ENCODE measurements at places on chromosomes 5 and 9.

- DNase-seq = no peak
Observed at GRCh38 chr5:7391215-7391614, 4.7 kb upstream of the ADCY2 start.

GRCh38 chr5:34045023-34045422 lies 2.0 kb upstream of the C1QTNF3 start:
- no peak for DNase-seq

- DNase-seq = no peak
Observed at GRCh38 chr9:121895818-121896544, 197.1 kb downstream of the TTLL11 start.

GRCh38 chr9:116724123-116724522 lies 37.0 kb downstream of the TRIM32 start:
- no peak for DNase-seq

- no peak for DNase-seq
Observed at GRCh38 chr5:59745415-59745863, 148.1 kb downstream of the PDE4D start.

- no peak for DNase-seq
Observed at GRCh38 chr9:74379718-74380117, 117.4 kb upstream of the RORB start.

GRCh38 chr5:72063219-72063819 lies 44.0 kb upstream of the MAP1B start:
- DNase-seq = no peak

DNA sequence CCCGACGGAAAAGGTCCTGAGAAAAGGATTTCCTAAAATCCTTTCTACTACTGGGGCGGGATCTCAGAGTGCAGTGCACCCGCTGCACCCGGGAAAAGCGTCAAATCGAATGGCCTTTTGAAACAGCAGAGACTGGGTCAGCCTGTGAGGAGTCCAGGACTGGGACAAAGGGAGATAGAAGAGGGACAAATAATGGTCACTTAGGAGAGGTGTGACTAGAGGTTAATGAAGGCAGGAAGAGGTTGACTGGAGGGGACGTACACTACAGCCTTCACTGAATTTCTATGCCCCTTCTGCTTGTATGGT lies 1.5 kb downstream of the PLPPR1 start:
- DNase-seq = no peak

DNA sequence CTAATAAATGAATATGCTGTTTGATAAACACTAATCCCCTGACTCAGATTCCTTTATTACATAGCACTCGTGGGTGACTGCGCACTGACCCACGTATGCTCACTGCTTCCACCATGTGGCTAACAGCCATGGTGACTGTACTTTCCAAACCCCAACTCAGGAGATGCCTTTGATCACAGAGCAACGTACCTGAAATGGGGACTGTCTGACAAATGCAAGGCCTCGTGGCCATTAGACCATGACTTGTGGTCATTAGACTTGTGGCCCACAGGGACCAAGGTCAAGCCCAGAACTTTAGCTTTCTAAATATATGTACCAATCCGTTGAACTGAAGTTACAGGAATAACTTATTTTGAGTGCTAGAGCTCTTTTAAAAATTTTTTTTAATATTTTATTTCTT lies 46.6 kb downstream of the CYFIP2 start:
- DNase-seq = peak; percentile 51

DNA sequence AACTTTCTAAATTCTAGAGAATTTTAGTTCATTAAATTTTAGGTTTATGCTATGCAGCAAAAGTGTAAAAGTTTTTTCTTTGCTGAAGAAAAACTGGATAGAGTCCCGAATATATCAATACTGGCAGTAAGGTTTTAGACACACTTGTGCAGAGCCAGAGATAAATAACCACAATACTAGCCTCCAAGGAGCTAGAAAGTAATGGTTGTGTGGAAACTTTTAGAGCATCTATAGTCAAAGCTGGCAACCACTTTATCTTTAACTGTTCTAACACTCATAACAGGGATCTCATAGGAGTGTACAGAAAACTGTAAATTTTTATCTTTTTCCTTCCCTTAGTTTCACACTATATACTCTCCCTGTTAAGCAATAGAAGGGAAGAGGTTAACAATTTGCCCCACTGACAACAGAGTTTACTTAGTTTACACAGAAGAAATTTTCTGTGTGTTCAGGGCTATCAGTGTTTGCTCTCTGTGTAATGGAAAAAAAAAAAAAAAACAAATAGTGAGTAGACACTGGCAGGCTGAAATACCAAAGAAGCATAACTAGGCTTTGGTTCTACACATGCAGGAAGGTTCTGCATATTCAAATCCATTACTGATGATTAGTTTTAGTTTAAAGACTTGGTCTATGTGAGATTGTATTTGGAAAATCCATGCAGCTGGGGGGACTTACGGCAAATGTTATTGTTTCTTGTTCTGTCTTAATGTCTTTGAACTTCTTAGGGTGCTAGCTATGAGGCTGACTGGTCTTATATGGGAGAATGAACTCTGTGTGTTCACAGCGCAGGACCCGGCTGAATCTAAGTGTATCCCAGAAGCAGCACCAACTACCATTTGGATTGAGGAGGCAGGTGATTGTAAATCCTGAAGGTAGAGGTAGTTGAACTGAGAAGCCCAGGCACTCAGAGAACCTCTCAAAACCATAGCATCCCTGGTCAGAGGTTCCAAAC lies 187.6 kb downstream of the PCSK1 start:
- no peak for DNase-seq

DNA sequence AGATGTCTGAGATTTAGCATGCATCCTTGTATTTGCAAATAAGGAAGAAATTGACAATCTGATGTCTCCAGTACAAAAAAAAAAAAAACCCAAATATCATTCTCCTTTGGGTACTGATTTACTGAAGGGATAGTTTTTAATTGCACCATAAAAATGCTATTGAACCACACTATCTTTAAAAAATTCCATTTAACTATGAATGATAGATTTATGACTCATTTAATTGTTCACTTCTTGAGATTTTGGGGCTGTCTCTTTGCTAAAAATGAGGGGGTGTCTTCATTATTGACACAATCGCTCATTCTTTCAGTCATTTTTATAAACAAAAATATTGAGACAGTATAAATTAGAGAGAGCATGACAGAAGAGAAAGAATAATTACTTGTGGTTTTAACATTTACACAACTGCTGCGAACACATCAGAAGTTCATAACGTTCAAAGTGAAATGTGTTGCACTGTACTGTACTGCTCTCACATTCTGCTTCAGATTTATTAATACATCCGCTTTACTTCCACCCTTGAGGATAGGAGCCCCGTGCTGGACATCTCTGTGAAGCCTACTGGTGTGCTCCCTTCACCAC lies 142.3 kb downstream of the MEF2C start:
- DNase-seq = no peak

DNA sequence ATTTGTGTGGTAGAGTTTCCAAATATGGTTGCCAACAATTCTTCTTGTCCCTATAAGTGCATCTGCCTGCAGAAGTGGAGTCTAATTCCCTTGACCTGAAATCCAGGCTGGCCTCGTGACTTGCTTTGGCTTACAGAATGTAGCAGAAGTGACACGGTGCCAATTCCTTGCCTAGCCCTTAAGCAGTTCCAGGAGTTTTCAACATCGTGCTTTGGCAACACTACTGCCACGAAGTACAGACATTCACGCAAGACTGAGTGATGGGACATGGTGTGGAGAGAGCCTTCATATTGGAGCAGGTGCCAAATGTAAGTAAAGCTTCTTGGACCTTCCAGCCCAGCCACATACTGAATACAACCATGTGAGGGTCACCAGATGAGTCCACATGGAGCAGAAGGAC lies 92.9 kb upstream of the NEK6 start:
- no peak for DNase-seq

- no peak for DNase-seq
Observed at GRCh38 chr9:98326459-98327248, 71.2 kb upstream of the TBC1D2 start.

- DNase-seq = no peak
Observed at GRCh38 chr9:134192311-134192950, 28.1 kb upstream of the RNU6ATAC start.

DNA sequence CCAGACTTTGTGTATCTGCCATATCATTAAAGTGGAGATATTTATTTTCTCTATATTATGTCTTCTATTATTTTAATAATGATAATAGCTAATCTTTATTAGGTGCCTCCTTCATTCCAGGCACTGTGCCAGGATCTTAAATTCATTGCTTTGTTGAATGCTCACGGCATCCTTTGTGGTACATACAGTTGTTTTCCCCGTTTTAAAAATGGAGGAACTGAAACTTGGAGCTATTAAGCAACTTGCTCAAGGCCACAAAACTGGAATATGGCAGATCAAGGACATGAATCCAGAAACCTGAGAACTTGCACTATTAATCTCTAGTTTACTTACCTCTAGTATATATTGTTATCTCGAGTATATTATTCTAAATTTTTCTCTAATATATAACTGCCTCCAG lies 41.5 kb upstream of the PPP3R2 start:
- no peak for DNase-seq

DNA sequence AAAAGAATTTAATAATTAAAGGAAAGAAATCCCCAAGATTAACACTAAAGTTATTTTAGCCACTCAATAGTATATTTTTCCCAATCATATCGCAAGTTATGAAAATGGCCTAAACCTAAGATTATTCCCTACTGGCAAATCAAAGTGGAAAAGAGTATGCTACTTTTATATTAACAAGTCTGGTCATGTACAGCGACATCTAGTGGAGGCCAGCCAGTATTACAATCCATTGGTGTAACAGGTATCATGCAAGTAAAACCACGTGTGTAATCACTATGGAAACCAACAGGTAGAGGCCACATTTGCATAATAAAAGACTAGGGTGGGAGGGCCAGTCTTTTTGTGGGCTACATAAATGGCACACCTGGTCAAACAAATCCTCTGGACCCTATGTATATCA lies 976.4 kb upstream of the CDH9 start:
- no peak for DNase-seq

DNA sequence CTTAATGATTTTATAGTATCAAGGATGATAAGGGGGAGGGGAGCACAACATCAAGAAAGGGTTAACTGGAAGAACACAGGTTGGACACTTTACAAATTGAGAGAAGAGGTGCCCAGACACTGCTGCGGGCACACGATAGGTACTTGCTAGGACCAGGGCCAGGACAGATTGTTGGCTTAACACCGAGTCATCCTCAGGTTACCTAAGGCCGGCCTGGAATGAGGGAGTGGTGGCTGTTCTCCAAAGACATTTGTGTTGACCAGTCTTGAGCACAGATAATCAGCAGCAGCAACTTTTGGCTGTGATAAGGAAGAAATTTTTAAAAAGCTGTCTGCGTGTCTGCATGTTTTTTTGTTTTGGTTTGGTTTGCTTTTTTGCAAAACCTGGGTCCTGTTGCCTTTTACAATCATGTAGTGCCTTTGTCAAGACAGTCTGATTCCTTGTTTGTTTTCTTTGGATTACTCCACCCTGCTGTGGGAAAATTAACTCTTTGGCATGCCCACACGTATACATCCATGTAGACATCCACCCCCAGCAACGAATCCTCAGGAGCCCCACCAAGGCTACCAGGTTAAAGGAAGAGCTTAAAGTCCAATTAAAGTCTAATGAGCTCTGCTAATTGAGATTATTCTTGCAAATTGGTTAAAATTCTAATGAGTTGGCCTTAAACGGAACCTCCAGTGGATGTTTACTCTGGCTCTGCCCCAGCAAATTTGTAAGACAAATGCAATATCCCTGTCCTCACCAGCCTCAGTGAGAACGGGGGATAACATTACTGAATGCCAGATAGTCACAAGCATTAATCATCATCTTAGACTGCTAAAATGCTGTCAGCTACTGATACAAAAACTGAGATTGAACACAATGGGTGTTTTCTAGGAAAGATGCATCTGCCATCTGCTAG lies 382.3 kb downstream of the ACTL7B start:
- no peak for DNase-seq

- no peak for DNase-seq
Observed at GRCh38 chr9:112554516-112554915, 67.9 kb downstream of the KIAA1958 start.

GRCh38 chr9:4667681-4668080 lies 1.4 kb upstream of the SPATA6L start:
- no peak for DNase-seq

- DNase-seq = no peak
Observed at GRCh38 chr9:18891946-18892670, 140.9 kb downstream of the SAXO1 start.

DNA sequence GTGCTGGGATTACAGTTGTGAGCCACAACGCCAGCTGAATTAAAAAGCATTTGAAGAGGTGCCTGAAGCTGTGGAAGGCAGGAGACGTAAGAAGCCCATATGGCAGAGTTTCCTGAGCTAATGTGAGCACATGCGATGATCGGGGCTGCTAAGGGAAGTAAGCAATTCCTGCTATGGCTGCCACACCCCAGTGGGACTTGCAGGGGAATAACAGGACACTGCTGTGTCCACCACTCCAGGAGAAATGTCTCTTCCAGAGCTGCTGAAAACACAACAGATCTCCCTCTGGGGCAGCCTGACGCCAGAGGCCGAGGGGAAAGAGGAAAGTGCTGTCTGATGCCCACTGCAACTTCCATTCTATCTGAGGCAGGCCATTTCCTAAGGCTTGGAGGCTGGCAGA lies 46.2 kb upstream of the ANKRD55 start:
- DNase-seq = no peak

DNA sequence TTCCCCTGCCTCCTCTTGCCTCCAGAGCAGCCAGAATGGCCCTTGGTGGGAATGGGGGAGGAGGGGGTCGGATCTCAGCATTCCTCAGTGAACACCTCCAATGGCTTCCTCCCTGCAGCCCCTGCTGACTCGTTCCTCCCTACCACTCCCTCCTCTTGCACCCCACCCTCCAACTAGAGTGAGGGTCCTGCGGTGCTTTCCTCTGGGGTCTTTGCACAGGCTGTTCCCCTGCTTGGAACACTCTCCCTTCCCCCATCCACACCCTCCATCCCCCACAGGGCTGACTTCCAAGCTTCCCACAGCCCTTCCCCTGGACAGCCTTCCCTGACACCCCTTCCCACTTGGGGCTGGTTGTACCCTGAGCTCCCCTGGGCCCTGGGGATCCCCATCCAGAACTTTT lies 70.4 kb upstream of the NEK6 start:
- no peak for DNase-seq

GRCh38 chr5:3099526-3099925 lies 348.0 kb upstream of the IRX2 start:
- DNase-seq = no peak

All from stimulated activated CD4-positive, alpha-beta T cell treated with anti-CD3 and anti-CD28 coated beads, Interleukin-1b, Interleukin-23, amount 100 ng/mL, for 24 hours (primary cell).